ENCODE measurements at places on chromosomes 5 and 9. TPM values are rescaled to one million over a fixed set of nuclear protein-coding genes. Genes with fewer than 3 reads are reported as not detected.

DNA sequence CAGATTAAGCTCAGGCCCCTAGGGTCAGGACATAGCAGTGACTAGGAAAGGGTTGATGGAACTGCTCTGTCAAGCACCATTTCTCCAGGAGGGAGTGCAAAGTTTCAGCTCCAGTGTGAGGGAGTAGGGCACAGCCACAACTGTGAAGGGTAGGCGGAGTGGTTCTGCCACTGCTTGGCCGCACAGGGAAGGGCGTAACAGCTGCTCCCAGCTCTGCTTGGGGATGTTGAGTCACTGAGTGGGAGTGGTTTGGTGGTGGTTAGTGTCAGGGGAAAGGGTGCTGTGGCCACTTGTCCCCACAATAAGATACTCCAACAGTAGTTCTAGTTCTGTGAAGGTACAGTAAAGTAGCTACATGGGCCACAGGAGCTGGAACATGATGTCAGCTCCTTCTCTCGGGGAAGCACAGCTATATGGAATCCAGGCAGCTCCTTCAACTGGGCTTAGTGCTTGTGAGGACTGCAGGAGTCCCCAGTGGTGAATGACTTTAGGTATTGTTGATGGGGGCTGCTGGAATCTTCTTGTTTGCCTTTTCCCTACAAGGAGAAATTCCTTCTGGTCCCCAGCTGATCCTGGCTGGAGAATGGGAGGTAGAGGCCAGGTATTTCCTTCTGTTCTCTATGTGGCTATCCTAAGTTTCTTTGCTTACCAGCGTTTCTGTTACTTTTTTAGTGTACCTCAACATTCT lies 314.5 kb downstream of the SPATA31D1 start:
- DNase-seq: no peak

The SOHLH1 gene
- total RNA-seq: not detected

The FOXD1 gene
- total RNA-seq: 0.20 TPM

GRCh38 chr9:21689854-21690253 lies 112.6 kb upstream of the MTAP start:
- no peak for DNase-seq

The SPAG8 gene
- 0.69 TPM for total RNA-seq

- no peak for DNase-seq
These were observed 393.6 kb downstream of the SPOCK1 start for GRCh38 chr5:137105351-137106035.

DNA sequence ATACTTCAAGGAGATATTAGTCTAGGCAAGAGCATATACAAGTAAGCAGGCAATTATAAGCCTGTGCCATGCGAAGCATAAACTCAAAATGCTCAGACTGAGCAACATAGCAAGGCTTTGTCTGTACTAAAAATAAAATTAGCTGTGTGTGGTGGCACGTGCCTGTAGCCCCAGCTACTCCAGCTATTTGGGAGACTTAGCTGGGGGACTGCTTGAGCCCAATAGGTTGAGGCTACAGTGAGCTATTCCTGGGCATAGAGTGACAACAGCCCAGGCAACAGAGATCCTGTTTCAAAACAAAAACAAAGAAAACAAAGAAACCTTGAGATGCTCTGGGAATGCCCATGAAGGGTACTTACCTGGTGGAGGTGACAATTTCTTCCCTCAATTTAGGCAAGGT lies 130.5 kb upstream of the ZNF608 start:
- no peak for DNase-seq

- no peak for DNase-seq
These were observed 407.1 kb upstream of the DMAC1 start for GRCh38 chr9:8206720-8207119.

The SLC36A3 gene
- total RNA-seq: not detected

GRCh38 chr5:37206736-37207135 lies 42.4 kb downstream of the CPLANE1 start:
- no peak for DNase-seq

The SPINK6 gene
- total RNA-seq: not detected

DNA sequence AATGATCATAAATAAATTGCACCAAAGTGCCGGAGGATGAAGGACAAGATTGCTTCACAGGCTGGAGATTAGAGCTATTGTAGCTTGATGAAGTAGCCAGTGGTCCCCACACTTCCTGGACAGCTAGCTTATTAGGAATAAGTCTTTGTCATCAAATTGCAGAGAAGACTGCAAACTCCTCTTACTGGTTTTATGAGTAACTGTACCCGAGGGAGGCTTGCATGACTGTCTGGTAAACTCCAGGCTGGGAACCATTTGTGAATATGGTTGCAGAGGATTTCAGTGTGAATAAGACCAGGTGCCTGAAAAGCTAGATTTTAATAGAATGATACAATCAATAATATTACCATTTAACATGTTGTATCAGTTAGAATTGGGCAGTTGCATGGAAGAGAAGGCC lies 36.5 kb upstream of the SEMA5A start:
- DNase-seq: no peak

The FGF1 gene
- not detected for total RNA-seq

DNA sequence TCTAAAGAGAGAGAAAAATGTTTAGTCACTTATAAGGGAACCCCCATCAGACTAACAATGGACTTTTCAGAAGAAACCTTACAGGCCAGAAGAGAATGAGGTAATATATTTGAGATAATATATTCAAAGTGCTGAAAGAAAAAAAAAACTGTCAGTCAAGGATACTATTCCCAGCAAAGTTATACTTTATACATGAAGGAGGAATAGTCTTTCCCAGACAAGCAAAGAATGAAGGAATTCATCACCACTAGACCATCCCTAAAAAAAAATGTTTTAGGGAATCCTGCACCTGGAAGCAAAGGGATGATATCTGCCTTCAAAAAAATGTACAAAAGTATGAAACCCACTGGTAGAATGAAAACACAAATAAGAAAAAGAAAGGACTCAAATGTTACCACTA lies 37.5 kb upstream of the SH3TC2 start:
- DNase-seq: no peak

DNA sequence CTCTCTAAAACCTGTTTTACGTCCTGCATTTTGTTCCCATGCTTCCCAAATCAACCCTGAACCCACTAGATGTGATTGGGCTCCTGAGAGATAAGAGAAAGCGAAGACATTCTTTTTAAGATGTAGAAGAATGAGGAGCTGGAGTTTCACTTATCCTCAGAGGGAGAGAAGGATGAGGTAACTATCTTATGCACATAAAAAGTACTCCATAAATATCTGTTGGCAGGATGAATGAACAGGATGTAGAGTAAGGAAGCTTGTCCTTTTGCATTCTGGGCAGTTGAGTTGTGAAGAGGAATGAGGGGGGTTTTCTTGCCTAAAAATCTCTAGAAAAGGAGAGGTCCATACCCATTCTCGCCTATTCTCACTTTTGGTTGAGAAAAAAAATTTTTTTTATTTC lies 163.2 kb downstream of the UNC13B start:
- DNase-seq: peak; percentile 36

DNA sequence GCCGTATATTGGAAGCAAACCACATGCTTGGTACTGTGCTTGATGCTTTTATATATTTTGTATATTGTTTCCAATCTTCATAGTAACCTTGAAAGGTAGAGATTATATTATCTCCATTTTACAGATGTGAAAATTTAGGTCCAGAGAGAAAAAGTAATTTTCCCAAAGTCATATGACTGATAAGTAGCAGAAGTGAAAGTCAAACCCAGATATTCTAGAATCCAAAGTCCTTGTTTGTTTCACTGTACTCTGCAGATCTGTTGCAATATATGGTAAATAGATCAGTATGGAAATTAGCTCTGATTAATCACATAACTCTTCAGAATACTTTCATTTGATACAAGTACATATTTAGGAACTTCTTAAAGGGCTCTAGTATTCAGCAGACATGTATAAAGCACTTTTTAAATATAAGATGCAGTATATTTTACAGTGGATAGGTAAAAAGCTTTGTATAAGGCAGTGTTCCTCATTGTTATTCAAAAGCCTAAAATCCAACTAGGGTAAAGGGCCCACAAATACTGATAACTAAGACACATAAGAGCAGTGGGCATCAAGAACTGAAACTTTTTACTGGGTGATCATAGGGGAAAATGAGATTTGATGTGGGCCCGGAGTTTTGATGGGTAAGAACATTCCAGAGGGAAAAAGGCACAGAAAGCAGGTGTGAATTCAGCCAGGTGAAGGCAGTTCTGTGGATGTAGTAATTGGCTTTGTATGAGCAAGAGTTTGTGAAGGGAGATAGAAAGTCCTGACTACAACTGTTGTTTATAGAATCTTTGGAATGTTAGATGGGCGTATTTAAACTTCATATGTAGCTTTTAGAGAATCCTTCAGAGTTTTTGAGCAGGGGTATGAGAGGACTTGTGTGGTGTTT lies 25.0 kb downstream of the NDFIP1 start:
- no peak for DNase-seq

The PGM5 gene
- 1.9 TPM for total RNA-seq

The KLHL3 gene
- total RNA-seq: 13.6 TPM

DNA sequence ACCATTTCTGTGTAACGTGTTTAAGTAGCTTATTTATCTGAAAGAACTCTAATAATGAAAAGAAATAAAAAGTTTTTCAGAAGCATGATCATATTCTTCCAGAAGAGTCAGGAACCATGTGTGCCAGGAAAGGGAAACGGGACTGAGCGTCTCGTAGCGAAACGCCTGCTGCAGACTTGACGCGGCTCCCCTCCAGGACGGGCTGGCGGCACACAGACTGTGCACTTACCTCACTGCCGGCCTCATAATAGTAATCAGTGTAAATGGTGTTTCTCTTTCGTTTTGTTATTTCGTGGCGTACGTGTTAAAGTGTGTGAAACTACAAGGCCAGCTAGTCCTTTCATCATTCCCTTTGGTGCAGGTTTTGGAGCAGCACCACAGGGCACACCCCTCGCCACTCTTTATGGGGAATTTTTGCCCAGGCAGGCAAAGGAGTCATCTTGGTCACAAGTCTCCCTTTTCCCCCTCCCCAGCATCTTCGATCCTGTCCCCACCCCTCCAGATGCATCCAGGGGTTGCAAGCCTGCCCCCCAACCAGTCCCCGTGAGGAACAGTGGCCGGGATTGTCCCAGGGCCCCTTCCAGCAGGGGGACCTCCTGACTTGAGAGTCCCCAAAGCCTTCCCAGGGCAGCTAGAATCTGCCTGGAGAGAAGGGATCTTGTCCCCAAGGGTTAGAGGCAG lies 233.1 kb downstream of the FANCC start:
- DNase-seq: no peak

DNA sequence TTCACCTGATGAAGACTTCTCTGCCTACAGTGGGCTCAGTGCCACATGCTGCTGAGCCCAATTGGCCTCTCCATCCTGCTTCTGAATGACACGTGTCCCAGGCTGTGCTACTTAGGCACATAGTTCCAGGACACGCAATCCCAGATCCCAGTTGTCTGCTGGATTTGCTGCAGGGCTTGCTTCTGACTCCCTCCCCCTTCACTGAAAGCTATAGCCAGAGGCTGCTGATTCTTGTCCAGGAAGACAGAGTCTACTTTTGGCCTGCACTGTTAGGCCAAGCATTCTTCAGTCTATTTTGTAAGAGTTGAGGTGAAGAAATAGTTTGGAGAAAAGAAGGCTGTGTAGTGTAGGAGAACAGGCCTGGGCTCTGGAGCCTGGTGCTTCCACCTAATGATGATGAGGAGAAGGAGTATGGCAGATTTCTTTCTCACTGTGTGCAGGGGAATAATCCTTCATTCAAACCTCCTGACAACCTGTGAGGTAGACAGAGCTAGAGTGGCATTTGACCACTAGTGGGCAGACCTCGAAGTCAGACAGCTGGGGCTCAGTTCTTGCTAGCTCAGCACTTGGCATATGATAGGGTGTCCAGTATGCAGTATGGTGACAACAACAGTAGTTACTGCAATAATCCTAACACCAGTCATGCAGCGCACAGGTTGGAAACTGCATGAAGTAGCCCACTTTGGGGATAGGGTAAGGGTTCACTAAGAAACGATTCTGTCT lies 19.5 kb upstream of the ASPN start:
- peak; percentile 45 for DNase-seq

DNA sequence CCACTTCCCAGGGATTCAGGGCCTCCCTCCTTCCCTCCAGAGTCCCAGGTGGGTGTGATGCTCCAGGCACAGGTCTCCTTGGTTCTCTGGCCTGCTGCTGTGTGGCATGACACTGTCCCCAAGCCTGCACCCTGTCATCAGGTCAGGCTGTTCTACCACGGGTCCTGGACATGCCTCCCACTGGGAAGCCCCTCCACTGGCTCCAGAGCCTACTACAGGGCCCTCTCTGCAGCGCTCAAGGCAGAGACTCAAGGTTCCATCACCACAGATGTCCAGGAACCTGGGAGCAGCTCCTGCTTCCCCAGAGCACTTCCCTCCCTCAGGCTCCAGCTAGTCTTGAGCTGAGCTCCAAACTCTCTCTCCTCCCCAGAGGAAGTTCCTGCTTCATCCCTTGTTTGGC lies 237.3 kb downstream of the PBX3 start:
- no peak for DNase-seq

- DNase-seq: no peak
These were observed 15.7 kb upstream of the IL6ST start for GRCh38 chr5:56010431-56010830.

The TNFSF8 gene
- total RNA-seq: not detected

The SPATA9 gene
- total RNA-seq: not detected

DNA sequence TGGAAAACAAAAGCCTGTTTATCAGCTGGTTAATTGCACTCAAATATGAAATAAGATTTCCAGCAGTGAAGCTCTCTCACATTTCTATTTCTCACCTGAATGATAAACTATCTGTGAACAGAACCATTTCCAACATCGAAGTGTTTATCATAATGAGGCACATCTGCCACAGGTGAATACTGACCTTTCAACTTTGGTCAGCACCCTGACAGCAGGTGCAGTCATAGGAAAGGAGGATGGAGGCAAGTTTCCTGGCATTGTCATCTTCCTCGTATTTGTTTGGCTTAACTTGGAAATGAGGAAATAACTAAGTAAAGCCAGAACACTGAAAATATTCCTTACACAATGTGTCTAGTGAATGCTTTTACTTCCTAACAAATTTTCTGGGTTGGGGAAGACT lies 716.4 kb downstream of the NR2F1-AS1 start:
- DNase-seq: peak; percentile 52

- peak; percentile 74 for DNase-seq
These were observed 30.2 kb downstream of the LRRTM2 start for GRCh38 chr5:138844812-138845513.

- DNase-seq: no peak
These were observed 137.1 kb upstream of the PPP1R26 start for GRCh38 chr9:135342206-135343130.

DNA sequence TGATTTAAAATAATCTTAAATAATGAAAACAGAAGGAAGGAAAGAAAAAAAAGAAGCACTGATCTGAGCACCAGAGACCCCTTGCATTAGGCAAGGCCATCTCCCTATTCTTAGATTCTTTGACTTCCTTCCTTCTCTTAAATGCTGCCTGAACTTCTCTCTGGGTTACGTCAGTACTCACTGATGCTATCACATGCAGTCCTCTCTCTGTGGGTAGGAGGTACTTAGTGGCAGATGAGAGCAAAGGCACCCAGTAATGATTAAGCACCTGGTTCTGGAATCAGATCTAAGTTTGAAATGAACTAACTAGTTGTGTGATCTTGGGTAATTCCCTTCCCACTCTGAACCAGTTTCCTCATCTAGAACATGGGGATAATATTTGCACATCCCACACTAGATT lies 110.3 kb upstream of the TBC1D2 start:
- no peak for DNase-seq

The RNF14 gene
- total RNA-seq: 55.9 TPM

- DNase-seq: no peak
These were observed 21.6 kb downstream of the JADE2 start for GRCh38 chr5:134547066-134547465.
